Cortex of kidney (tissue), 1 donor: ENCODE measurements at places on chromosomes 2 and 18.

DNA sequence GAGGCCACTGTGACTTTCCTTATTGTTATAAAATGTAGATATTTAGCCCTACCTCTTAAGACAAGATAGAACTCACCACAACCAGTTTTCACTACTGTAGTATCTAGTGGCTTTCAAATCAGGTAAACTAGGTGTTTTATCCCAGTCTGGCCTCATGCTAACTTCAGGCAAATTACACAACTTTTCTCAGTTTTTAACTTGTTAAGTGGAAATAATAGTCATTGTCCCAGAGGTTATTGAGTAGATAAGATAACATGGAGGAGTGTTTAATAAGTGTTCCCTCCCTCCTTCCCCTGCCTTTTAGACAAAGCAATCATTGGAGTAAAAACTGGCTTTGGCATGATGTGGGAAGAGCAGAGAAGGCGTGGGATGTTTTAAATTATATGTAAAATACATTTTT, 27.3 kb downstream of the ANXA4 start:
- DNase-seq, result no peak

GRCh38 chr2:191115391-191115790, 35.4 kb downstream of the STAT4 start:
- DNase-seq, result no peak

- no peak for DNase-seq
Measured at GRCh38 chr2:73013936-73014335, 57.6 kb downstream of the SFXN5 start.

- no peak for DNase-seq
Measured at GRCh38 chr2:34719206-34719605, 1120.1 kb upstream of the FAM98A start.

DNA sequence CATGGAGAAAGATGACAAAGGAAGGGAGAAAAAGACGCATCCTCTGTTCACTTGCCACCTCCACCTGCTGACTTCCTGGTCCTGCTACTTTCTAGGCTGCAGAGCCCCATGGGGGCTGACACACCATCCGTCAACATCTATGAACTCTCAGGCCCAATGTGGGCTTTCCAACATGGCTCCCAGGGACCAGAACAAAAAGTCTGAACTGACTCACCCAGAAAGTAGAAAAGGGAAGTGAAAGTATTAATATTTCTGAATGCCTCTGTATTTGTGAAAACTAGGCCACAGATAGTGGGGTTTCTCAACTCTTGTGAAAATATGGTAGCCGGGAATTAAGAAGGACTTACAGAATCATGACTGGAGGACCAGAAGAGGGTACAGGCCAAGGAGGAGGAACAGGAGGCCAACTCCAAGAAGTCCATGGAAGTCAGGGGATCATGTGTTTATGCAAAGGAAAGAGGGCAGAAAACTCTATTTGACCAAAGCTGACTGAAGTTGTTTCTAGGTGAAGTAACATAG, 123.1 kb upstream of the CAB39 start:
- no peak for DNase-seq

GRCh38 chr18:59874166-59874565, 25.6 kb upstream of the PMAIP1 start:
- no peak for DNase-seq

GRCh38 chr2:168456521-168457189, 583 bp downstream of the CERS6 start:
- DNase-seq, result no peak

DNA sequence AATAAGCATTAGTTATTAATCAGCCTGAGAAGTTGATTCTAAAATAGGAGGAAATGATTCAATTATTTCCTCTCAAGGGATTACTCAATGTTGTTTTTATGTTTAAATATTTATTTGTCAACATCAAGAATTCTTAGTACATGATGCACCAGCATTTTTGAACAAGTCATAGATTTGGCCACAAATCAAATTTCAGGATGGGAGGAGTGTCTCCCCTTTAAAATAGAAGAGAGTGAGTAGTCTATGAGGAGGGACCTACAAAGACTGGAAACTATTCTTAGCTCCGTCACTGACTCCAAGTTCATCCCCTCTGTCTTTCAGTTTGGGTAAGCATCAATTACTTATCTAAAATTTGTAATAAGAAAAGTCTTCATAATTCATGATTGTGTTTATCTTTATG, 18.6 kb upstream of the IL18R1 start:
- no peak for DNase-seq

GRCh38 chr2:159111346-159111927, 143.0 kb downstream of the TANC1 start:
- DNase-seq, result no peak

- DNase-seq, result no peak
Measured at GRCh38 chr2:205580212-205580987, 101.9 kb upstream of the NRP2 start.

GRCh38 chr2:227007148-227007547, 156.9 kb downstream of the COL4A4 start:
- DNase-seq, result no peak

GRCh38 chr2:38079116-38080052, 3.4 kb upstream of the CYP1B1 start:
- DNase-seq, result no peak

DNA sequence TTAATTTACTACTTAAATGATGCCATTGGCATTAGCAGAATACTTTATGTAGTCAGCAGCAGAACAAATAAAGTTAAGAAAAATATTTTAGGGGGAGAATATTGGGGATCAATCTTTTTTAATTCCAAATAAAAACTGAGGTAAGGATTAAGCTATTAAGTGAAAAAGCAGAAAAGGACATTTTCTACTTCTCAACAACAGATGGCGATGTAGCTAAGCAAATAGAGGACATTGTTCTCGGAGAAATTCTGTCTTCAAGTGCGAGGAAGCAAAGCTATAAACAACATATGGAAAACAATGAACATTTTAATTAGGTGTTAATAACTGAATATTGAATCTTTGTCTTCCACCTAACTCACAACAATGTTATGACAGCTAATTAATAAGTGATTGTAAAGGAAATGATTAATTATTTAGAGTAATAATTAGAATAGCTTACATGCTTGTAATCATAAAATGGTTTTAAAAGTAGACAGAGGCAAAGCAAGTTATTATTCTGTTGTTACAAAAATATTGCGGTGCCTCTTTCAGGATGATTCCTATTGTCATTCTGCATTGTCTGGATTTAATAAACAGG, 32.9 kb upstream of the CCDC93 start:
- no peak for DNase-seq

DNA sequence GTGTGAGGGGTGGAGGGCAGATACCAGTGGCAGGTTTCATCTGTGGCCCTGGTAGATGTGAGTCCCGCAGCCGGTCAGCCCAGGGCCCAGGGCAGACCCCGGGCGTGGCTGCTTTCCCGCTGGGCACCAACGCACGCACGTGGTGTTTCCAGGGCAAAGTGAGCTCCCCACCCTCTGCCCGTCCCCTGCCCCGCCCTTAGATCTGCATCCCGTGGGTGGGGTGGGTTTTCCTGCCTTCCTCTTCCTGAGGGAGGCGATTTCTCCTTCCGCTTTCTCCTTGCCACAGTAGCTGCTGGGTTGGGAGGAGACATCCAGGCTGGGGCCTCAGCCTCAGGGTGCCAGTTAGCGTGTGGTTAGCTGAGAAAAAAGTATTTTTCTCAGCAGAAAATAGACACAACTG, 49.6 kb downstream of the ODC1 start:
- no peak for DNase-seq
